T-helper 9 cell (primary cell): ENCODE measurements at places on chromosomes 5 and 9.
A peak's percentile ranks its signal among the peaks of the same experiment; 100 is the strongest.

DNA sequence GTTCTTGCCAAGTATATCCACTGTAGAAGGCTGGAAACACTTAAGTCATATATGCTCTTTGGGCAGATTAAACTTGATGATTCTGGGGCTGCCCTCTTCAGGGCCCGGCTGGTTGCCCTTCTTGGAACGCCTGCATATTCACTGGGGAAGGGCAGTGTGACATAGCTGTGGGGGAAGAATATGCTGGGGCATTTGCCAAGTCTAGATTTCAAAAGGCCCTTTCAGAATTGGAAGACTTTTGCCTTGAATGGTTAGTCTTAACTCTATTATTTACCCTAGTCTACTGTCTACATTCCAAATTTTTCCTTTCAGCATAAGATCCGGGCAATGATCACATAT lies 161.2 kb upstream of the PITX1 start:
- DNase-seq = no peak

DNA sequence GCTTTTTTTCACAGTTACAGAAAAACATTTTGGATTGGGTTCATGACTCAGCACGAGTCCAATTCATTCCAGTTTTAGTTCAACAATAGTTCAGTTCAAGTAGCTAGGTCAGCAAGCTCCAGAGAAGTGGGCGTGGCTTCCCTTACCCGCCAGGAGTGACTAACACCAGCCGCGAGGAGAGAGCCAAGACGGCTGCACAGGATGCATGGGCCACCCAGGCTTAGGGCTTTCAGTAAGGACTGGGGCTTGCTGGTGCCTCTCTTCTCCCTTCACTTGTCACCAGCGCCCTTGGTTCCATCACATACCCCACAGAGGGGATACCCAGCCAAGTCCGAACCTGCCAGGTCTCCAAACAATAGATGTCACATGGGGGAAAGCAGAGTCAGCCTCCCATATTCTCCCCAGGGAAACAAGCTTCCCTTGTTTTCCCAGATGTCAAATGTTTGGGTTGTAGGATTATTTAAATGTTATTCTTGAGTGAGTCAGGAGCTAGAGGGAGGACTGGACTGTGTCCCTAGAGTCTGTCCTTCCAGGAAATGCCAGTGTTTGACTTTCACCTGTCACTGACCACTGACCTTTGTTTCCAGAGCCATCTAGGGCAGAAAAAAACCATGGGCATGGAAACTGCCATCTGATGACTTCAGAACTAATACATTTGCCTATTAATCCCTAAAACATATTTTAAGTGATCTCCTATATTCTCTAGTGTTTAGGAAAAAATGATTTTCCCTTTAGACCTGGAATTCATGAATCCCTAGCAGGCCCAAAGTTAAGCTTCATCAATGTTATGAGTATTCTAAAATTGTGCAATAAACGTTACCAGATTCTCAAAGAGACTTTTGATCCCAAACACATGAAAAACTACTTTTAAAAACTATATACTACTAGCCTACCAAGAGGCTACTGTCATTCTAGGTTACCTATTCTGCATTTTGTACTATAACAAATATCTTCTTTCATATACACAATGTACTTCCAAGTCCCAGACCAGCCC lies 51.9 kb downstream of the NIPAL4 start:
- peak; percentile 6 for DNase-seq

DNA sequence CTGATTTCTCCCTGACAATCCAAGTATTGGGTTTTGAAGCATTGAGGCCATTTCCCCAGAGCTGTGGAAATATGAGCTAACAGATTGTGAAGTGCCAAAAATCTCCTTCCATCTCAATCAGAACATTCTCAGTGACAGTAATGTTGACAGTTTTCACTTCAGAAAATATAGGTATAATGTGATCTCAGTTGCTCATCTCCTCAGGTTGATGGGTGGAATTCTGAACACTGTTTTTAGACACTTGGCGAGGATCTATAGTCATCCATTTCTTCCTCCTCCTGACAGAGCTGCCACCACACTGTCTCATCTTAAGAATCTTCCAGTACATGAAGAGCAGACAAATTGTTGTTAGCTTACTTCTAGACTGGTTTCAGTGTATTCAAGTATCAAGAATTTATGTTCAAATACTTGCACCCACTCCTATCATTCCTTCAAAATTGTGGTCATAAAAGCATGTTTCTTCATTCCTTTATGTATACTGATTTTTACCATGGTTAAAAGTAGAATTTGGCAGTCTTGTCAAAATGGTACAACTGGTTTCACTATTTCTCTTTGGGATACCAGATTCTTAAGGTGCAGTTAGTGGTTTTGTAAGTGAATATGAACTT lies 199.7 kb upstream of the TLE4 start:
- no peak for DNase-seq

DNA sequence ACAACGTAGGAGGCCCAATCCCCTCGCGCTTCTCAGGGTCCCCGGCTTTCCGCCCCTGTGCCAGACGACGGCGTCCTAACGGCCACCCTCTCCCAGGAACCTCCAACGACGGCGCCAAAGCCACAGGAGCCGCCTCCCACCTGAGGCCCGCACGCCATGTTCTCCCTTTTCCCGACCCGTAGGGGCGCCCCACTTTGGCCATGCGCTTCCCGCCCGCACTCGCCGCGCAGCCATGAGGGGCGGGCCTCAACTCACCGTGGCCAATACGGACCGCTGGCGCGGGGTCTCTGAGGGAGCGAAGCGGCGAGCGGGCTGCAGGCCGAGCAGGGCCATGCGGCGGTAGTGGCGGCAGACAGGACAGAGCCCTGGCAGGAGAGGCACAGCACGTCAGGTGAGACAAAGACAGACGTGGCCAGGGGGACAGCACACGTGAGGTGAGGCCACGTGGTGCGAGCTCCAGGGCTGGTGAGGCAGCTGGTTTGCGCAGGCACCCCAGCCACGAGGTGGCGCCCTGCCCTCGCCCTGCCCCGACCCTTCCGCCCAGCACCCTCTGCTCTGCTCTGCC lies 1005.5 kb upstream of the PTPRD start:
- DNase-seq = no peak

DNA sequence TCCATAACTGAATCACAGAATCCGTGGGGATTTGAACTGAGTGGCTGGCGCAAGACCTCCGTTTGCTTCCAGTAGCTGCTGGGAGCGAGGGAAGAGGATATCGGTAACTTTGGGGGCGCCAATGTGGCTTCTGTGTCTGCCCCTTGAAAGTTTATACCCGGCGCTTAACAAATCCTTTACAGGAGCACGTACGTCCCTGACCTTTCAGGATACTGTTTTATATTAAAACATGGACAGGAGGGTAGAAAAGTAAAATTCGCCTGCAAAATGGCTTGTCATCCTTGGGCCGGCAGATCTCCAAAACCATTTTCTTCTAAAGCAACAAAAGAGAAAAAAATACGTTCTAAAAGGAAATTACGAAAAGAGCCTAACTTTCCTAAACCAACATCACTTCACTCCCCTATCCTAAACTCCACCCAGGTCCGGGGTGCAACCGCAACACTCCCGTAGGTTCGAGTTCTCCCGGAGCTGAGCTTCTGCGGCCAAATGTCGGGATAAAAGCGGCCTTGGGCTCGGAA lies 656 bp upstream of the DMRT3 start:
- DNase-seq = no peak

DNA sequence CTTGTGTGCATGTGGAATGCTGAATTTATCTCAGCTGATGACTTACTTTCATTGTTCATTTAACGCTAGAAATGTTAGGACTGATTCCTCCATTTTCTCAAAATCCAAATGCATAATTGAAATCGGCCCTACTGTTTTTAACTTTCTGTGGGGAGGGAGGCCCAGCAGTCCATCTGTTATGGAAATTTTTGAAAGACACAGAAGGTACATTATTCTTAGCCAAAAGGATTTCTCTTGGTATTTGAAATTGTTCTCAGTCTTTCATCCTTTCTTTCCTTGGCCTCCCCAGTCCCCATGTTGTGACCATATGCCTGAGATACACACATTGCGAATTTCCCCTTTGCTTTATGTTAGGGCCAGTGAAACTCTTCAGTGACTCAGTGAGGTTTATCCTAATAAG lies 549.9 kb downstream of the IRX1 start:
- DNase-seq = no peak

- DNase-seq = no peak
These were observed 546.5 kb downstream of the ZNF608 start for GRCh38 chr5:124199893-124200292.

DNA sequence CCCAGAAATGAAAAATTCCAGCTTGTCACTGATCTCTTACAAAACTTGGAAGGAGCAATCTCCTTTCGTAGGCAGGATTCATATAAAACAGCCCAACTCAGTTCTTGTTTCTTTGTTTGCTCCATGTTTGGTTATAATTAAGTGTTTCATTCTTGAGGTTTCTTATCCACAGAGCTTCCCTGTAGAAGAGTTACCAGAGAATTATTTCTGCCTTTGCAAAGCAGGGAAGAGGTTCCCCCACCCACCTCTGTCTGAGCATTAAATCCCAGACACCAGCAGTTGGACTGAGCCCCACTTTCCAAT lies 34.1 kb upstream of the RAI14 start:
- DNase-seq = no peak

DNA sequence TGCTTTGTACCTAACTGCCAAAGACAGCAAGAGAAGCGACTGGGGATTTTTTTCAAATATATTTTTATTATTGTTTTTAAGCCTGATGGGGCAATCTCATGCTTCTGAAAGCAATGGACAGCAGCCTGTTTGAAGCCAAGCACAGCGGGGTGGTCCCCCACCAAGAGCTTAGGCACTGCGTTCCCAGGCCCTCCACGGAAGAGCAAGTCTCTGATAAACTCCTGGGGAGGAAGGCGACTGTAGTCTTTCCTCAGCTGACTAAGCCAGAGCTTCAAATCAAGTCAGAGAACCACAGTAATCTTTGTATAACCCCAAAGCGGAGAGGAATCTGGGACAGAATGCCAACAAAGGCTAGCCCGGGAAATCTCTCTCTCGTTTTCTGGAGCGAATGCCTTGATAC lies 54.4 kb downstream of the ARSB start:
- no peak for DNase-seq

GRCh38 chr9:16721972-16722371 lies 148.5 kb downstream of the BNC2 start:
- DNase-seq = no peak

GRCh38 chr5:32223972-32224609 lies 50.0 kb upstream of the GOLPH3 start:
- no peak for DNase-seq

DNA sequence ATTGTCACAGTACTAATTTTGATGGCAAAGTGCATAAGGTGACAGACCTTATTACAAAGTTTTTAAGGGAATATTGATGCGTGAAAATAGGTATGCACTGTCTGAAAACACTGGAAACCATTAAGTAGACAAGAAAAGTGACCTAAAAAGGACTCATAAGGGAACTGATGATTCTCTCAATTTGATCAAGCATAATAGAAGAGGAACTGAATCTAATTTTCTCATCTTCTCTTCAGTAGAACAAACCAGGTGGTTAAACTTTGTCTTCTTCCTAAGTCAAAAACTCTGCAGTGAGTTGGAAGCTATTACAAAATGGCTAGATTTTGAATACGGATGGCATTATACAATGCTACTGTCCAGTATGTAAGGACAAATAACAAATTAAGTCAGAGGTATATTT lies 53.4 kb downstream of the RNF145 start:
- DNase-seq = no peak

DNA sequence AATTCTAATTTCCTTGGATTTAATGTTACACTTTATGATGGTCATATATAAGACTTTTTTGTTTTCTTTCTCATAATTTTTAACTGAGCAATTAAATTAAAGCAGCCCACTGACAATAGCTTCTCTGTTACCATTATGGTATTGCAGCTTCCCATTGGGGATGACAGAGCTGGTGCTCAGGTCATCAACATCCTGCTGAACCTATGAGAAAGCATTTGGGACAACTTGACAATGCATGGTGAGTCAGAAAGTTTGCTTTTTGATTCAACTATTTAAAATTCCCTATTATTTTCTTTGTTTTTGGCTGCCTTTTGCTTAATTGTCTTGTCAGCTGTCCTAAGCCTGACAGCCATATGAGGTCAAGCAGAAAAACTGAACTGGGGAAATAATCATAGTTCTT lies 487.4 kb upstream of the RIOK2 start:
- no peak for DNase-seq

DNA sequence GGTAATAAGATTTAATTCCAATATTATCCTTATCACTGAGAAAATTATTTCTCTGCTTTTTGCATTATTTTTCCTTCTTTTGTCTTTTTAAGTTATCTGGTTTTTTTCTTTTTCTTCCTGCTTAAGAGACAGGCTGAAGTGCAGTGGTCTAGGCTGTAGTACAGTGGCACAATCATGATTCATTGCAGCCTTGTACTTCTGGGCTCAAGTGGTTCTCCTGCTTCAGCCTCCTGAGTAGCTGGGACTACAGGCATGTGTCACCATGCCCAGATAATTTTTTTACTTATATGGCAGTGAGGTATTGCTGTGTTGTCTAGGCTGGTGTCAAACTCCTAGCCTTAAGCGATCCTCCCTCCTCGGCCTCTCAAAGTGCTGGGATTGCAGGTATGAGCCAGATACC lies 93.9 kb downstream of the SLC44A1 start:
- no peak for DNase-seq

- no peak for DNase-seq
These were observed 447.8 kb downstream of the ENC1 start for GRCh38 chr5:74192606-74193299.

GRCh38 chr9:6444128-6444527 lies 31.1 kb downstream of the UHRF2 start:
- no peak for DNase-seq

DNA sequence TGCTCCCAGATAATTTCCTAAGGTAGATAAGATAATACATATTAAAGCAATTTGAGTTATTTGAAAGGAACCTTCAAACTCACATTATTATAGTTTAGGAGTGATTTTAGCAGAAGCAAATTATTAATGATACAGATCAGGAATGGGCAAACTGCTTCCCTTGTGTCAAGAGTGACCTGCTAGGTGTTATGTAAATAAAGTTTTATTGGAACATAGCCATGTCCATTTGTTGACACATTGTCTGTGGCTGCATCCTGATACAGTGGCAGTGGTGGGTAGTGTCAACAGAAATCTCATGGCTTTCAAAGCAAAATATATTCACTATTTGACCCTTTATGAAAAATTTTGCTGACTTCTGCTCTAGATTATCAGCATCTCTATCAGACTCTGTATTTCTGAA lies 11.4 kb upstream of the BASP1 start:
- no peak for DNase-seq

DNA sequence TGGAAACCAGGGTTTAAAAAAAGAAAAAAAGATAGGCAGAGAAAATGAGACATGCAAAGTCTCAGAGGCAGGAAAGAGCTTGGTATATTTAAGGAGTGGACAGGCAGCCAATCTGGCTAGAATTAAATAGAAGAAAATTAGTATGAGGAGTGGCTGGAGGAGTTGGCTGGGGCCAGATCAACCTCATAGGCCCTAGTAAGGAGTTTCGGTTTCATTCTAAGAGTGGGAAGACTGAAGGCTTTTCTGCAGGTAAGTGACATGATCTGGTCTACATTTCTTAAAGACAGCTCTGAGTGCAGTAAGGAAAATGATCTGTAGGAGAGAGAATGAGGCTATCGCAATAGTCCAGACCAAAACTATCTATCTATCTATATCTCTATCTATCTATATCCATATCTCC lies 27.5 kb downstream of the ADRB2 start:
- no peak for DNase-seq
